Activated CD4-positive, alpha-beta memory T cell treated with anti-CD3 and anti-CD28 coated beads, Interleukin-2, amount 10 ng/mL, durations not matched to agents 7 days and 5 days (primary cell): ENCODE measurements at places on chromosomes 5 and 9. TPM values are rescaled to one million over a fixed set of nuclear protein-coding genes. Genes with fewer than 3 reads are reported as not detected.
A peak's percentile ranks its signal among the peaks of the same experiment; 100 is the strongest.

DNA sequence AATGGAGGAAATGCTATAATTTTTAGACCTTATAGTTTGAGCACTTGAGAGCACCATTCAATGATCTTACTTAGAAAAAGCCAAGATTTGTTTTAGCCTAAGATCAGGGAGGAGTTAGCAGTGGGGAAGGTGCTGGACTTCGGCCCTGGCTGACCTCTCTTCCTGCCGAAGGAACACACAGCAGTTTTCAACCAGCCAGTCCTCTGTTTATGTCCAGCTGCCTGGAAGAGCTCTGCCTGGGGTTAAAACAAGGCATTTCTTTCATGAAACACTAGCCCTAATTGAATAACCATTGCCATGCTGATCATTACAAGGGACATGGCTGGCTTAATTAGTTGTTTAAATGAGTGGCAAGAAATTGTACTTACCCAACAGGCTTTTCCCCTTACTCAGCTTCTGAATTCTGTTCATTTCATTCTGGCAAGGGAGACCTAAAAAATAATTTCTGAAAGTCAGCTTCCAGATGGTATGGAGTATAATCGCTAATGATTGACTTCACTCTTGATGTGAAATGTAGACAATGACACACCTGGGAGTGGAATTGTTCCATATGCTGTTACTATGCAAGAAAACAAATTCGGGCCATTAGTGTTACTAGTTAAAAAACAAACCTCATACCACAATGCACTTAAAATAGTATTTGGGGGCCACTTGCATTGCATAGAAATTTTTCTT lies 514.2 kb downstream of the SPOCK1 start:
- no peak overlapping the region for H3K4me3 ChIP-seq
- no peaks in the 10 kb centered on the region for H3K36me3 ChIP-seq
- DNase-seq = no peak
- no peak overlapping the region for H3K27ac ChIP-seq
- H3K27me3 ChIP-seq = no peaks in the 10 kb centered on the region

DNA sequence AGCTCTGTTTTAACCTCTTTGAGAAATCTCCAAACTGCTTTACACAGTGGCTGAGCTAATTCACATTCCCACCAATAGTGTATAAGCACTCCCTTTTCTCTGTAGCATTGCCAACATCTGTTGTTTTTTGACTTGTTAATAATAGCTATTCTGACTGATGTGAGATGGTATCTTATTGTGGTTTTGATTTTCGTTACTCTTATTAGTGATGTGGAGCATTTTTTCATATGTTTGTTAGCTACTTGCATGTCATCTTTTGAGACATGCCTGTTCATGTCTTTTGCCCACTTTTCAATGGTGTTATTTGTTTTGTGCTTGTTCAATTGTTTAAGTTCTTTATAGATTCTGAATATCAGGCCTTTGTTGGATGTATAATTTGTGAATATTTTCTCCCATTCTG lies 225.2 kb upstream of the TRPC7 start:
- DNase-seq = no peak
- no peaks in the 10 kb centered on the region for H3K27me3 ChIP-seq
- no peaks in the 10 kb centered on the region for H3K4me1 ChIP-seq
- no peak overlapping the region for H3K27ac ChIP-seq
- H3K4me3 ChIP-seq = no peak overlapping the region

DNA sequence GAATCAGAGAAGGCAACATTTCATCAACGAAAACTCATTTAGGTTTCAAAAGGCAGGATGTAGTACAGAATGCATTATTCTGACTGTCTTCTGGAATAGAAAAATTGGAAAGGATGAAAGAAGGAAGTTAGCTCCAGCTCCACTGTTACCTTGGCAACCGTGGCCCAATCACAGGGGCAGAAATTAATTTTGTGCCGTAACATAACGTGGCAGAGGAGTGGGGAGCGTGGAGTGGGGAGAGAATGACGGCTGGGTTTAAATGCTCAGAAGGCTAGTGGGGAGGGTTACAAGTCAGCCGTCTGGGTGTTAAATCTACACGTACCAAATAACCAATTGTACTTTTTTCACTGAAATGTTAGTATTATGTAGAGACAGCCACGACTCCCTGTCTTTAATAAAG lies 32.3 kb upstream of the EQTN start:
- H3K4me3 ChIP-seq = no peak overlapping the region
- H3K27ac ChIP-seq = no peak overlapping the region
- no peaks in the 10 kb centered on the region for H3K4me1 ChIP-seq
- DNase-seq = no peak

GRCh38 chr9:127905004-127905728 lies 5.8 kb upstream of the ST6GALNAC6 start:
- peaks cover 46% of the 10 kb centered on the region for H3K4me1 ChIP-seq
- DNase-seq = peak; percentile 77
- peak overlapping the region; percentile 95 for H3K4me3 ChIP-seq
- H3K27me3 ChIP-seq = no peaks in the 10 kb centered on the region
- H3K27ac ChIP-seq = peak overlapping the region; percentile 100

Gene KCNV2
- not detected for total RNA-seq

Gene IRX1
- not detected for total RNA-seq

Gene LMBRD2
- 14.4 TPM for total RNA-seq

Gene CTXN3
- total RNA-seq = not detected

Gene PKD2L2
- 0.30 TPM for total RNA-seq
